ENCODE measurements at places on chromosomes 2 and 18. TPM values are rescaled to one million over a fixed set of nuclear protein-coding genes. Genes with fewer than 3 reads are reported as not detected.

DNA sequence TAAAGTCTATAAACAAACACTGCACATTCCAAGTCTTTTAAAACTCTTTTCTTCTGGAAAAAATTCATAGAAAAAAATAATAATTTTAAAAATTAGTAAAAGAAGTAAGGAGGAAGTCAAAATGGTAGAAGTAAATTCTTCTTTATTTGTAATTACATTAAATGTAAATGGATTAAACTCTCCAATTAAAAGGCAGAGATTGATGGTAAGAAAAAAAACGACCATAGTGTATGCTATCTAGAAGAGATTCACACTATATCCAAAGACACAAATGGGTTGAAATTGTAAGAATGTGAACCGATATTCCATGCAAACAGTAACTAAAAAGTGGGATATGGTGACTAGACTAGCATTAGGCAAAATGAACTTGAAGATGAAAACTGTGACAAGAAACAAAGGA lies 1196.1 kb upstream of the CDH2 start:
- H3K27ac ChIP-seq, result no peak overlapping the region
- H3K36me3 ChIP-seq, result no peaks in the 10 kb centered on the region
- no peak for DNase-seq
- no peaks in the 10 kb centered on the region for H3K27me3 ChIP-seq

DNA sequence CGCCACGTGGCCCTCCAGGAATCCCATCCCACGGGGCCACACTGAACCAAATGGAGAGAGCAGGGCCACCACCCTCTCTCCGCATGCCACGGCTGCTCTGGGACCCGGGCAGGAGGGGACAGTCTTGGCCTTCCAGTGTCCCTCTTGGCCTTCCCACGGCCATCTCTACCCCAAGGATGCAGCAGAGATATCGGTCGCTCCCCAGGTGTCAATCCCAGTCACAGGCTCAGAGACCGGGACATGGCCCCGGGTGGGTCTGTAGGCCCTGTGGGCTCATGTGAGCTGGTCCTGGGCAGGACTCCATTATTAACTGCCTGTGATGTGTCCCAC lies 15.3 kb downstream of the CAPN10 start:
- no peak overlapping the region for H3K27ac ChIP-seq
- H3K27me3 ChIP-seq, result no peaks in the 10 kb centered on the region
- DNase-seq, result no peak

MPP4 gene
- not detected for total RNA-seq

RTP5 gene
- not detected for total RNA-seq

SLC5A7 gene
- total RNA-seq, result not detected

DNA sequence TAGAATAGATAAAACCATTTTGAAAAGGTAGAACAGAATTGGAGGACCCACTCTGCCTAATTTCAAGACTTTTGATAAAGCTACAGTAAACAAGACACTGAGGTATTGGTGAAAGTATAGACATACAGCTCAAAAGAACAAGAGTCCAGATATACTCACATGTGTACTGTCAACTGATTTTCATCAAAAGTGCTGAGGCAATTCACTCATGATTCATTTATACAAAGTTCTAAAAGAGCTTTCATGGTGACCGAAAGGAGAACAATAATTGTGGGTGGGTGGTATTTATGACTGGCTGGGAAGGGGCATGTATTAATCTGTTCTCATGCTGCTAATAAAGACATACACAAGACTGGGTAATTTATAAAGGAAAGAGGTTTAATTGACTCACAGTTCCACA lies 7.3 kb downstream of the MAP4K3 start:
- peaks cover 61% of the 10 kb centered on the region for H3K4me1 ChIP-seq
- no peaks in the 10 kb centered on the region for H3K27me3 ChIP-seq
- no peak overlapping the region for H3K4me3 ChIP-seq
- H3K27ac ChIP-seq, result no peak overlapping the region
- no peaks in the 10 kb centered on the region for H3K36me3 ChIP-seq
- no peak for DNase-seq

ANKAR gene
- 20.4 TPM for total RNA-seq

STARD7 gene
- 89.6 TPM for total RNA-seq

DNA sequence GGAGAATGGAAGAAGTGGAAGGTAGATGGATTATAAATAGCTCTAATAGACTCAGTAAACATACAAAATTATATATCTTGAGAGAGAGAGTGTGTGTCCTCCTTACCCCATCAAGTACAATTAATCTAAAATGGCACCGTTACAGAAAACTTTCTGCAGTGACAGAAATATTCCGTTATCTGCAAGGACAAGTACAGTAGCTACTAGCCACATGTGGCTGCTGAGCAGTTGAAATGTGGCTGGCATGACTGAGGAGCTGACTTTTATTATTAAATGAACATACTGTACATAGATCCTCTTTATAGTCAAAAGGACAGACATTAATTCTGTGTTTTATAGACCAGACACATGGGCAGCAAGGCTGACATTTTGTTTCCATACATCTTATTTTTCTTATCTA lies 7.0 kb downstream of the CCDC93 start:
- H3K27ac ChIP-seq, result no peak overlapping the region
- H3K4me3 ChIP-seq, result no peak overlapping the region
- H3K27me3 ChIP-seq, result no peaks in the 10 kb centered on the region
- peaks cover 4% of the 10 kb centered on the region for H3K4me1 ChIP-seq

DNA sequence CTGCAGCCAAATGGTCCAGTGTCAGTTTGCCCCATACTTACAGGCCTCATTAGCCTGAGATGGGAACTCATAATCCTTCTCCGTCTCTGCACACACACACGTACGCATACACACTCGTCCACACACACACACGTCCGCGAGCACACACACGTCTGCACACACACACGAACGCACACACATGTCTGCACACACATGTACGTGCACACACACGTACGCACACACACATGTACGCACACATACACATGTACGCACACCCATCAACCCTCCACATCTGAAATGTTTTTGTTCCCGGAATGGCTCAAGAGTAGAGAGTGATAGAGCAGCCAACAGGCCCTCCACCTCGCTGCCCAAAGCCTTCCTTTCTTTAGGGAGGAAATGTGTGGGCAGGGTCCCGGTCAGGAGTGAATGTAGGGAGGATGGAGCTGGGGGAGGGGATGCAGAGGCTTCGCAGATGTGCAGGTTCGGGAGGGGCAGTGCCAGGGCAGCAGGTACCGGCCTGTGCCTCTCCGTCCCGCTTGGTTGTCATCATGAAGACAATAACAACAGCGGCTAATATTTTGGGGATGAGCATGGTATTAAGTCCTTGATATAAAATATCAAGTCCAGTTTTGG lies 52.7 kb downstream of the PTGR3 start:
- H3K4me3 ChIP-seq, result no peak overlapping the region
- no peaks in the 10 kb centered on the region for H3K36me3 ChIP-seq
- no peaks in the 10 kb centered on the region for H3K27me3 ChIP-seq
- no peak overlapping the region for H3K27ac ChIP-seq
- H3K4me1 ChIP-seq, result no peaks in the 10 kb centered on the region
- DNase-seq, result no peak

RGPD8 gene
- total RNA-seq, result 16.4 TPM

- no peak overlapping the region for H3K4me3 ChIP-seq
- DNase-seq, result no peak
- H3K27me3 ChIP-seq, result no peaks in the 10 kb centered on the region
- no peaks in the 10 kb centered on the region for H3K36me3 ChIP-seq
Observed at GRCh38 chr2:142153601-142154000, 22.8 kb upstream of the LRP1B start.

Measured in tibial nerve (tissue), 4 donors.